ENCODE measurements at places on chromosomes 4 and X. TPM values are rescaled to one million over a fixed set of nuclear protein-coding genes. Genes with fewer than 3 reads are reported as not detected.

DNA sequence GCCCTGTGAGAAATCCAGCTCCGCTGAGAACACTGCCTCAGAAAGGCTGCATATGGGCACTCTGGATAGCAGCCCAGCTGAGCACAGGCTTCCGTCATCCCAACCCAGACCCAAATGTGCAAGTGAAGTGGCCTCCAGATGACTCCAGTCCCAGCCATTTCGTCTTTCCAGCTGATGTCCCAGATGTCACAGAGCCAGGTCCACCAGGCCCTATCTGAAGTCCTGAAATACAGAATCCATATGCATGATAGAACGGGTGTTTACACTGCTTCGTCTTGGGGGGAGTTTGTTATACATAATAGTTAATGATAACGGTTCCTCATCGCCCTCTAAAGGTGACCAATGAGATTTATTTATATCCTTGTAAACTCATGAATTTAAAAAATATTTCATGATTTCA, 72.6 kb upstream of the TRIM2 start:
- no peaks in the 10 kb centered on the region for H3K27me3 ChIP-seq
- no peak overlapping the region for H3K4me3 ChIP-seq
- DNase-seq = no peak
- peaks cover 14% of the 10 kb centered on the region for H3K4me1 ChIP-seq
- H3K27ac ChIP-seq = no peak overlapping the region

DNA sequence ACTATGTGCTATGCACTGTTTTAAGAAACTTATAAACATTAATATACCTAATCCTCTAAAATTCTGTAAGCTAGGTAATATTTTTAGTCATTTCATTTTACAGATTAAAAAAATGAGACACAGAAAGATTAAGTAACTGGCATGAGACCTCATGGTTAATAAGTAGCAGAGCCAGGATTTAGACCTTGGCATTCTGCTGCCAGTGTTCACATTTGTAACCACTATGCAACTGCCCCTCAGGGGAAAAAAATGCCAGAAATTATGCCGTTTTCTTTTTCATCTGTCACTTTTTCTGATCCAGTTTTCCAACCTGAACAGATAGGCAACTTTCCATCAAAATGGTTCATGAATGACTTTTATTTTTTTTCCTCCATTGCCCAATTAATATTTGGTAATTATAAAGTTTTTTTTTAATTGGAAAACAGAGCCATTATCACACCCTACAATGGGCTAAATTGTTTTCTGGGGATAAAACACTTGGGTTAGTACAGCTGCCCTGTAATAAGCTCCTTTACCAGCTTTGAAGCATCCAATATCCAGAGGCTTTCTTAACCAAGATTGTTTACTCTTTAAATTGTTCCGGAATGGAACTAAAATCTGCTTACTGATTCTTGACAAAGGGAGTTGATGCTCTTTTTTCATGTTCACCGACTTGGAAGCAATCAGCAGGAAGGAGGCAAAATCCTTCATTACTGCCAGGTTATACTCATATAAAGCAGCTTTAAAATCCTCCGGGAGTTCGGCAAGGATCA, 56.4 kb upstream of the DDX60 start:
- H3K4me3 ChIP-seq = no peak overlapping the region
- H3K36me3 ChIP-seq = peaks cover 32% of the 10 kb centered on the region
- no peaks in the 10 kb centered on the region for H3K27me3 ChIP-seq
- H3K4me1 ChIP-seq = no peaks in the 10 kb centered on the region

GRCh38 chrX:123340696-123341095, 156.6 kb downstream of the GRIA3 start:
- H3K4me1 ChIP-seq = no peaks in the 10 kb centered on the region
- DNase-seq = no peak
- no peak overlapping the region for H3K27ac ChIP-seq
- no peaks in the 10 kb centered on the region for H3K27me3 ChIP-seq
- H3K36me3 ChIP-seq = no peaks in the 10 kb centered on the region

DNA sequence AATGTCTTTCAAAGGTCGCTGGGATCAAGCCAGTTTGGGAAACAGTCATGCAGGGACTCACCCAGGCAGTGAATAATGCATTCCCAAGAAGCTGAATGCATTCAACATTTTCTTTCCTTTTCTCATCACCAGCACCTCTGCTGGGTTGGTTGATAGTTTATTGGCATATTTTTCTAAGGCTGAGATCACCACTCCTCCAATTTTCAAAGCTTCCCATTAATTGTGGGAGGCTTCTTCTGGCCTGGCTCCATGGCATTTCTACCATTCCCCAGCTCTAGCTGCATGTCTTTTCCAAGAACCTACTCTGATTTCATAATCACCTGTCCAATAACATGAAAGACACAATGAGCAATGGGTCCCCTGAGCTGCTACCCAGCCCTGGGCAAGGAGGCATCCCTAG, 35.8 kb downstream of the CHRDL1 start:
- no peaks in the 10 kb centered on the region for H3K27me3 ChIP-seq
- H3K36me3 ChIP-seq = no peaks in the 10 kb centered on the region
- DNase-seq = no peak
- no peak overlapping the region for H3K4me3 ChIP-seq
- H3K4me1 ChIP-seq = no peaks in the 10 kb centered on the region

DNA sequence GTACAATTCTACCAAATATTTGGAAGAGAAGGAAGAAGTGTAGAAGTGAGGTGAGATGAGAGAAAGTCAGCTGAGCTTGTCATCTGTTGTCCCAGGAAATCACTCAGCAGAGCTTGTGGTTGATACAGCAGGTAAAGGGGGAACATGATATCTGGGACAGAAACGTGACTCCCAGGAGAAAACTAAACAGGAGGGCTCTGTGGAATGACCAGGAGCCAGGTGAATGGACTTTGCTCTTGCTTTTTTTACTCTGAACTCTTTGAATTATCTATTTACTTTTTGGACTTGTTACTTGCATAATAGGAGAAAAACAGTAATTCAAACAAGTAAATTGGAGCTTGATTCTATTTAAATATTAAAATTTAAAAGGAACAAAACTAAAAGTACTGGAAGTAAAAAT, 555.6 kb upstream of the FRG1 start:
- no peaks in the 10 kb centered on the region for H3K4me1 ChIP-seq
- H3K36me3 ChIP-seq = no peaks in the 10 kb centered on the region
- H3K27me3 ChIP-seq = no peaks in the 10 kb centered on the region
- no peak for DNase-seq
- no peak overlapping the region for H3K27ac ChIP-seq

DNA sequence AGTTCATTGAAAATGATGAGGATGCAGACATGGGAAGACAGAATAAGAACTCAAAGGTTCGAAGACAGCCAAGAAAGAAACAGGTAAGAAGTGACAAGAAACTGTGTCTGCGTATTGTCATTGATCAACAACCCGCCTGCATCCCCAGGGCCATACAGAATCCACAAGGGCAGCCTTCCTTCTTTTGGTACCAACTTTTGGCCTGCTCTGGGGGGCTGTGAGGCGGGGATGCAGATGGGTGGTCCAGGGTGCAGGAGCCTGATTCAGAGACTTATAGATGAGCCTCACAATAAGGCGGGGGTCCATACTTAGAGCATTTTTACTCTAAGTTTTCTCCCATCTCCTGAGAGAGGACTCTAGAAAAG, 9.0 kb downstream of the CC2D2A start:
- H3K27ac ChIP-seq = no peak overlapping the region
- DNase-seq = no peak
- H3K36me3 ChIP-seq = no peaks in the 10 kb centered on the region
- no peaks in the 10 kb centered on the region for H3K27me3 ChIP-seq
- H3K4me3 ChIP-seq = no peak overlapping the region

GRCh38 chr4:153962311-153963039, 173.6 kb upstream of the SFRP2 start:
- DNase-seq = no peak
- H3K4me3 ChIP-seq = no peak overlapping the region
- H3K4me1 ChIP-seq = no peaks in the 10 kb centered on the region
- no peaks in the 10 kb centered on the region for H3K36me3 ChIP-seq
- H3K27ac ChIP-seq = no peak overlapping the region

GRCh38 chrX:53223955-53224859, 800 bp downstream of the KDM5C start:
- H3K4me1 ChIP-seq = peaks cover 35% of the 10 kb centered on the region
- no peaks in the 10 kb centered on the region for H3K27me3 ChIP-seq
- H3K36me3 ChIP-seq = peaks cover 12% of the 10 kb centered on the region

DNA sequence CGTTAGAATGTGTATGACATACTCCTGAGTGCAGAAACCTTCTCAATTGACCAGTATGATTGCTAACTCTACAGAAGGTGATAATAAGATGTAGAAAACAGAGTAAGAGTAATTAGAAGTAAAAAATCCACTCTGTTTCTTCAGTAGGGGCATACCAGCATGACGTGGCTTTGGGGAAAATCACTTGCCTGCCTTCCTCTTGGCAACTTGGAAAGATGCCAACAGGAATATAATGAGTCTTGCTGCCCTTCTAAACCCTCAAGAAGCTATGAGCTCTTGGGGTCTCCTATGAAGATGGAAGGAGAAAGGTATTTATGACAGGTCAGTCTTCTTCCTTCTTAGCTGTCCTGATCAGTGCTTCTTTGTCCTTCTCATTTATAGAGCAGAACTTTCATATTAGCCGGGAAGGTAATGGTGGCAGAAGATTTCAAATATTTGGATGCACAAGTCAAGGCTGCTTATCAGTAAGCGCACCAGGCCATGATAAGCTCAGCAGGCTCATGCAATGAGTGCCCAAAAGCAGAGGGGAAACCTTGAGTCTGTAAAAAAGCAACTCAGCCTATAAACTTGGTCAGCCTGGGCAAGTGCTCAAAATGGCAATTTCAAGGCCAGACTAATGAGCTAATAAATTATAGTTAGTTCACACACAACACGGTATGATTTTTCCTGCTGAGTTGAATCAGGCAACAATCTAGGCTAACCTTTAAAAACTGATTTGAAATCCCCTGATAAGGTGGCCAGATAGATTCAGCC, 69.7 kb upstream of the PPARGC1A start:
- H3K4me3 ChIP-seq = no peak overlapping the region
- no peaks in the 10 kb centered on the region for H3K4me1 ChIP-seq
- no peak for DNase-seq
- H3K27ac ChIP-seq = no peak overlapping the region

DNA sequence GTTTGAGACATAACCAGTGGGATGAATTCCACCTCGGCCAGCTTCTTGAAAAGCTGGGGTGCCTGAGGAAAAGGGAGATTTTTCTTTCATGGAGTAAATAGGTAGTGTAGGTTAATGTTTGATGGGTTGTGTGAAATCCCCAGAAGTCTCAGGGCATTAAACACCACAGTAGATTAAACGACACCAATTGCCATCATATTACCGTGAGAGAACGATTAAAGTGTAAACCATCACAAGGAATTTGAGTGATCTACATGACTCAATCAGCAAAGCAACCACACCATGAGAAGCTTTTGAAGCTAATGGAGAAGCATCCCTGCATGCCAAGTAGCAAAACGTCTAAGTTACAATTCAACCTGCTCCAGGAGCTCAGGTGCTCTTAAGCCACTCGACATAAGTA, 322.5 kb upstream of the GATB start:
- no peaks in the 10 kb centered on the region for H3K27me3 ChIP-seq
- H3K4me1 ChIP-seq = peaks cover 37% of the 10 kb centered on the region
- no peaks in the 10 kb centered on the region for H3K36me3 ChIP-seq
- no peak overlapping the region for H3K27ac ChIP-seq
- H3K4me3 ChIP-seq = no peak overlapping the region

DNA sequence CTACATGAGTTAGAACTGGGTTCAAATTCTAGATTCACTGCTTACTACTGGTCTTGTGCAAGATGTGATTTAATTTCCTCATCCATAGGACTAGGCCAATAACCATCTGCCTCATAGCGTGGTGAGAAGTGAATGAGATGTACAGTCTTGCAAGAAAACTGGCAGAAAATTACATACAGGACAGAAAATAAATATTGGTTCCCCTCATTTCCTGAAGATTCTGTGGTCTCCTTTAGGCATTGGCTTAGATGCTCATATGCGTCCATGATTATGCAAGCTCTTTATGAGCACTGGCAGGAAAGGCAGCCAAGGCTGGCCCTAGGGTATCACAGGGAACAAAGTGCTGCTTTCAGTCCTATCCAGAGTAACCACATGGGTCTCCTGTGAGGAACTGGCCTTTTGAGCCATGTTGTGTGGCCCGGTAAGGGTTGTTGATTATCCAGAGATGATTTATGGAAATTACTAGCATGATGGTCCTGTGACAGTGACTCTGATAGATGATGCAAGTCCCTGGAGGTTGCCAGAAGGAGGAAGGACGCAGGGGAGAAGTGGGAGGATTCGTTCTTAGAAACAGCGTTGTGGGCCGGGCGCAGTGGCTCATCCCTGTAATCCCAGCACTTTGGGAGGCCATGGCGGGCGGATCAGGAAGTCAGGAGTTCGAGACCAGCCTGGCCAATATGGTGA, 9.9 kb upstream of the MOB1B start:
- DNase-seq = no peak
- no peaks in the 10 kb centered on the region for H3K27me3 ChIP-seq
- no peaks in the 10 kb centered on the region for H3K36me3 ChIP-seq
- no peaks in the 10 kb centered on the region for H3K4me1 ChIP-seq
- H3K27ac ChIP-seq = no peak overlapping the region

DNA sequence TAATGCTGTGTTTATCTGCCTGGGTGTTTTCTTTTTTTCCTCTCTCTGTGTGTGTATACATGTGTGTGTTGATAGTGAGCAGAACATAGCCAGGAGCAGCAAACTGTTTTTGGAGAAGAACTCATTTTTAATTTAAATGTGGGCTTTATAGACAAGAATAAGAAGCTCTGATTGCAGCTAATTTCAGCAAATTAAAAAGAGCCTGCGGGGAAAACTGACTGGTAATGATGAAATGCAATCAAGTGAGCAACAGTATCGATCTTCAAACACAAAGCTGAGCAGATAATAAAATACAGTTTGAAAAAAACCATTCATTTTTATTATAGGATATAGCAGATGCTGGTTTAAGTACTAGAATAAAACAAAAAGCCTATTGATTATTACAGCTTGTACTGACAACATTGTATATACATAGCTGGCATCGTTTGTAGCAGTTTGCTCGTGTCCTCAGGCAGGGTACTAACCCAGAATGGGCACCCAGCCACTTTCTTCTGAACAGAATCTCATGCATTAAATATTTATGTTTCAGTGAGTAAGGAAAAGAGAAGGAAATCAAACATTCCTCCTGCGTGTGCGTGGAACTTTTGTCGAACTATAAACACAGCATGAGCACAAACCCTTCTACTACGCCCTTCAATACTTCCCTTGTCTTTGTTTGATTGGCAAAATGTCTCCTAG, 73.5 kb upstream of the ZFP42 start:
- no peaks in the 10 kb centered on the region for H3K36me3 ChIP-seq
- no peaks in the 10 kb centered on the region for H3K27me3 ChIP-seq
- H3K4me3 ChIP-seq = no peak overlapping the region
- no peaks in the 10 kb centered on the region for H3K4me1 ChIP-seq
- no peak for DNase-seq

DNA sequence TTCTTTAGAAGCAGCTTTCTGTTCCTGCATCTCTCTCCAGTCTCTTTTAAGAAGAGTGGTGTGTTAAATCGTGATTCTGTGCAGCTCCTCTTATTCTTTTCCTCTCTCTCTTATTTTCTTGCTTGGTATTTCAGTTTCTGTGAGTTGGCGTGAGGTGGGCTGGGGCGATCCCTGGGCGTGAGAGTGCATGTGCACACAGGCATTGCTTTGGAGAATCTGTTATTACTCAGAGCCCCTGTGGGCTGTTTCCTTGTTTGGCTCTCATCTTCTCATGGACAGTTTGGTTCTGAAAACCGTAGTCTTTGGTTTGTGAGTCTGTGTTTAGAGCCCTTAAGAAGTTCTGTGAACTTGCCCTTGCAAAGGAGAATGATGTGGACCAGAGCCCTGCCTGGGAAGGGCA, 97.2 kb upstream of the CLNK start:
- H3K27ac ChIP-seq = no peak overlapping the region
- no peaks in the 10 kb centered on the region for H3K36me3 ChIP-seq
- no peak overlapping the region for H3K4me3 ChIP-seq

IL15 gene
- 4.7 TPM for total RNA-seq

HPSE gene
- 8.9 TPM for total RNA-seq

FAM47A gene
- total RNA-seq = not detected
